ENCODE measurements at places on chromosomes 11 and 22. TPM values are rescaled to one million over a fixed set of nuclear protein-coding genes. Genes with fewer than 3 reads are reported as not detected.

Gene SERPING1
- total RNA-seq, result 47.7 TPM

Gene SLC5A12
- total RNA-seq, result 0.88 TPM

GRCh38 chr22:30430933-30431332 lies 5.4 kb downstream of the MTFP1 start:
- DNase-seq, result no peak

DNA sequence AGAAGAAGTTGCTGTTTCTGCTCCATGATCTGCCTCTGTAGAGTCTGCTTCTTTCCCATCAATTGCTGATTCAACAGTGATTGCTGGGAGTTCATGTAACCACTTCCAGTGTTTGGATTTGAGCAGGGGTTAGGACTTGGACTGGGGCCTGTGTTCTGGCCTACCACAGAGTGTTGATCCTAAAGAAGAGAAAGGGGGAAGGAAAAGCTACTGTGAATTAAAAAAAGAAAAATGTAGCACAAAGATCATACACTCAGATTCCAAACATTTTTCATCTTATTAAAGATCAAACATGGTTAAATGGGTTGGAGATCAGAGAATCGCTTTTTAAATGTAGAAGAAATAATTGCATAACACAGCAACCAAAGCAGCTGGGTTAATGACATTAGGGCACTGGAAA lies 67.6 kb upstream of the MTMR2 start:
- peak; percentile 32 for DNase-seq

Gene PCSK7
- total RNA-seq, result 44.5 TPM

Gene PLAAT2
- total RNA-seq, result not detected

- peak; percentile 98 for DNase-seq
Measured at GRCh38 chr22:39388261-39389011, 11.1 kb upstream of the TAB1 start.

Gene OR51I1
- total RNA-seq, result not detected

GRCh38 chr11:102793677-102794290 lies 4.2 kb downstream of the MMP1 start:
- DNase-seq, result no peak

- peak; percentile 47 for DNase-seq
Measured at GRCh38 chr11:2436521-2437031, 7.7 kb downstream of the TRPM5 start.

- DNase-seq, result no peak
Measured at GRCh38 chr11:15929371-15929901, 426.9 kb downstream of the SOX6 start.

DNA sequence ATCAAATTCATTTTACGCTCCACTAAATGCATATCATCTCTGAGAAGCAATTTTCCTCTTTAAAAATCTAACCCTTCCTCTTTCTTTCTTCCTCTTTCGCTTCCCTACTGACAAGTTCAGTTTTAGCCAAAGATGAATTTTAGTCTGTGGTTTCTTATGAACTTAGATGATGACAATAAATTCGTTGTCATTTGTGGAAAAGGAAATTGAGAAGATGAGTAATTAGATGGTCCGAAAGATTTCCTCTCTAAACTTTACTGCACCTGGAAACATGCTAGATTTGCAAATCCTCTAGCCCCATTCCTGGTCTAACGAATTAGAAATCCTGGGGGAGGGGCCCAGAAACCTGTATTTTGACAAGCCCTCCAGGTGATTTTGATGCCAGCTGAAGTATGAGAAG lies 855.4 kb upstream of the CHORDC1 start:
- DNase-seq, result no peak

DNA sequence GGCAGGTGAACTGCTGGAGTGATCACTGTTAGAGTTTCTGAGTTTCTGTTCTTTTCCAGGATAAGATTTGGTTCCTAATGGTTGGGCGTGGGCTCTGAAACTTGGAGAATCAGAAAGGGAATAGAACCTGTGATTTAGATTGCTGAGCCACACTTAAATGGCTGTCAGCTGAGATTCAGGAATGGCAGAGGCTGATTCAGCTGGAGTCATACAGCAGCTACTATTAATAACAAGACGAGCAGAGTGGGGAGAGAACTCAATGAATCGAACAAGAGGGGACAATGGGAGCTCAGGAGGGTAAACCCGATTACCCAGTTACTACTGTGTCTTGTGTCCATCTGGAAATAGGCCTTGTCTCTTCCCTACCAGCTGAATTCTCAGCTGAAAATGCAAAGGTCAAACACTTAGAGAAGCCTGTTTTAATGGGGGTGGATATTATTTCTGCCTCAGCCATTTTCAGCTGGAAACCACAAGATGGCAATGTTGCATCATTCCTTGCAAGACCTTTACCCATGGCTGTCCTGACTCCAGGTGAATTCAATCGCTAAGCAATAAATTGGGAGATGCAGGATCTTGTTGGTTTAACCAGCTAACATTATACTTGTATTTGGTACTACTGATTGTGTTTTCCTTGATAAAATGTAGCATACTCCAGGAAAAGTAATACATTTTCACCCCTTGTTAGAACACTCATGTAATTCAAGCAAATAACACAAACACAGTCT lies 104.5 kb upstream of the RAG2 start:
- DNase-seq, result peak; percentile 69

GRCh38 chr22:25651332-25652085 lies 87.0 kb downstream of the GRK3 start:
- no peak for DNase-seq

Gene APOA4
- total RNA-seq, result not detected

GRCh38 chr11:3245071-3245470 lies 12.9 kb upstream of the MRGPRE start:
- no peak for DNase-seq

- peak; percentile 87 for DNase-seq
Measured at GRCh38 chr11:69489031-69489745, 7.7 kb downstream of the LINC01488 start.

DNA sequence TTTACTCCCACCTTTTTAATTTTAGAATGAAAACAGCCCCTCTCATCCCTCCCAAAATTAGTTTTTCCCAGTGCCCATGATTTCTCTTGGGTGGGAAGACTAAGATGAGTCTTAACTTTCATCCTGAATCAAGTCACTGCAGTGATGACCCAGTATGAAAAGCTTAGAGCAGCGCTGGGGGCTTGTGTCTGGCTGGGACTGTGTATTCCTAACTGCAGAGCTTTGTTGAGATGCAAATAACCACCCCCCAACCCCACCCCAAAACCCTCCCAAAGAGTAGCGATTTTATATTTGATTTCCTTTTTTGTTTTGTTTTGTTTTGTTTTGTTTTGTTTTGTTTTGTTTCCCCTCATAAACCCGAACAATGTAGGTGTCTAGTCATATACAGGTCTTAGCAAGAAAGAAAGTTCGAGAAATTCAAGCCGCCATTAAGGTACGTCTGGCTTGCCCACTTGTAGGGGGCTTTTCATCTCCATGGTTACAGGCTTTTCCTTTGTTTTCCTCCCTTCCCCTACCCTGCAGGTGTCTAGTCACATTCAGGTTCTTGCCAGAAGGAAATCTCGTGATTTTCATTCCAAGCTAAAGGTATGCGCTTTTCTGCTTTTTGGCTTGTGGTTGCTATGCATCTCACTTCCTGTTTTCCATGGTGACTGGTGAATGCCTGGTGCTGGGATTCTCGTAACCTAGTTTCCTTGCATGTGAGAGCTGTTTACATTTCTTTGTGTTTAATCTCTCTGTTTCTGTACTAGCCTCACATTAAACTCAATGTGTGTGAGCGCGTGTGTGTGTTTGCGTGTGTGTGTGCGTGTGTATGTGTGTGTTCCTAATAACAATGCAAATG lies 144.6 kb upstream of the RASSF10 start:
- DNase-seq, result no peak

DNA sequence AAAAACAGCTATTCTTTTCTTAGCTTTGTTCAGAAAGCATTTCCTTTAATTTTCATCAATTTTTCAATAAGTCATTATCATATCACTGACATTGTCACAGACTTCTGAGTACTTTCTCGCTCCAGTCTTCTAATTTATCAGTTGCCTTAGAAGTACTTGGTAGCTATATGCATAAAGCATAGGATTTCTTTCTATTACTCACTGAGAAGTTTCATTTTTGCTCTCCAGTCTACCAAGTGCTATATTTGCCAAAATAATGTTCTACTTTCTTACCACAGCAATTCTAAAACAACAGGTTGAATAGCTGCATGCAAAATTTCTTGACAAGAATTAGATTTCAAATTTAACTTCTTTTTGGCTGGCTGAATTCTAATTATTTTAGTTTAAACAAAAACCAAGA lies 116.3 kb downstream of the STK33 start:
- DNase-seq, result no peak

Gene TIGD3
- total RNA-seq, result not detected

DNA sequence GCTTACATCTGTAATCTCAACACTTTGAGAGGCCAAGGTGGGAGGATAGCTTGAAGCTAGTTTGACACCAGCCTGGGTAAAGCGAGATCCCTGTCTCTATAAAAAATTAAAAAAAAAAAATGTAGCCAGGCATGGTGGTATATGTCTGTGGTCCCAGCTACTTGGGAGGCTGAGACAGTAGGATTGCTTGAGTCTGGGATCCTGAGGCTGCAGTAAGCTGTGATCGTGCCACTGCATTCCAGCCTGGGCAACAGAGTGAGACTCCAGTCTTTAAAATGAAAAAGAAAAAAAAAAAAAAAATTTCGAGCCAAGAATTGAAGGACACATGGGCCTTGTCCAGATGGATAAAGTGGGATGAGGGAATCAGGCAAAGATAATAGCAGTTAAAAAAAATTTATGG lies 62.5 kb downstream of the MTMR3 start:
- DNase-seq, result no peak

- no peak for DNase-seq
Measured at GRCh38 chr11:110886288-110886970, 174.2 kb upstream of the ARHGAP20 start.

- peak; percentile 98 for DNase-seq
Measured at GRCh38 chr22:38843201-38843656, 599 bp downstream of the NPTXR start.

DNA sequence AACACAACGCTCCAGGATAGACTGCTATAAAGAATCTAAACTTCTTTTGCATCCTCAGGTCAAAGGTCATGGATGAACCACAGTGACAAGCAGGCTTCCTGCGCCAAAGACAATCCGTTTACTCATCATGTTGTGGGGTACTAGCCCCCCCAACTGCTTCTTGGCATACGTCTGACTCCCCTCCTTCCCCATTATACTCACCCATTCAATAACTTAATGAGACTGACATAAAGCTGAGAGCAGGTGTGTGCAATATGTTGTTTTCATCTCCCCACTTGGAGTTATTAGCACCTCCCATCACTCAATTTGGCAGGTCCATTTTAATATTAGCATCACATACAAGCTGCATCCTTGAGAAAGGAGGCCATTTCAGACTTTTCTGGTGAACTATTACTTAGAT lies 157.1 kb downstream of the CADM1 start:
- no peak for DNase-seq

DNA sequence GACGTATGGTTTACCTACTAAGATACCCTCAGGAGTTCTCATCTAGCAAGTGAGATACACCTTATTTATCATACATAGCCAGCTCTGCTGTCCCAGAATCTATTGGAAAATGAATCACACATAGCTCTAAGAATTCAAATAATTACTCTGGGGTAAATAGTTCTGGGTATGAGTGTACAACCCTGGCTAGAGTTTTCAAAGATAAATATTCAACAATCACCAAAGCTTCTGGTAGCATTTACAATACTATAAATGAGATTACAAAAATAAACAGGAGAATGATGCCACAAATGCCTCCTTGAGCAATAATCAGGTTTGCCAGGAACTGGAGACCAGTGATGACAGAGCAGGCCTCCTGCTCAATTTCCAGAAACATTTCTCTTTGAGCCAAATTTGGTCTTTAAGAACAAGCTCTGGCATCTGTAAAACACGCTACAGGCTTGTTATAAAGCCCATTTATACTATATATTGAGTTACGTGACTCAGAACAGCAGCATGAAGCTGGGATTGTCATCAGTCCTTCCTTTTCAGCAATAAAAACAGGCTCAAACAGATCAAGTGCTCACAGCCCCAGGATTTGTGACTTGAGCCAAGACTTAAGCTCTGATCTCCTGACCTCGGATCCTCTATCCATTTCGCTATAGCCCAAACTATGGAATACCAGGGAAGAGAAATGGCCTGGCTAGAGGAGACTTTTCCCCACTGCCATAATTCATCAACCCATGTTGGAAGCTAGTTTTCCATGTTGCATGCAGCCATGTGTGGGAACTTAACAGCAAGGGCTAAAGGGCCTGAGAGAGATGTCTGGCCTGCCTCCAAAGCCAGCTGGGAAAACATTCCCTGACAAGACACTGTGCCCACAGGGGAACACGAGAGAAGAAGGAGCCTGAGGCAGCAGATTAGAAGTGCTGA lies 19.7 kb downstream of the RAB30 start:
- DNase-seq, result peak; percentile 88

DNA sequence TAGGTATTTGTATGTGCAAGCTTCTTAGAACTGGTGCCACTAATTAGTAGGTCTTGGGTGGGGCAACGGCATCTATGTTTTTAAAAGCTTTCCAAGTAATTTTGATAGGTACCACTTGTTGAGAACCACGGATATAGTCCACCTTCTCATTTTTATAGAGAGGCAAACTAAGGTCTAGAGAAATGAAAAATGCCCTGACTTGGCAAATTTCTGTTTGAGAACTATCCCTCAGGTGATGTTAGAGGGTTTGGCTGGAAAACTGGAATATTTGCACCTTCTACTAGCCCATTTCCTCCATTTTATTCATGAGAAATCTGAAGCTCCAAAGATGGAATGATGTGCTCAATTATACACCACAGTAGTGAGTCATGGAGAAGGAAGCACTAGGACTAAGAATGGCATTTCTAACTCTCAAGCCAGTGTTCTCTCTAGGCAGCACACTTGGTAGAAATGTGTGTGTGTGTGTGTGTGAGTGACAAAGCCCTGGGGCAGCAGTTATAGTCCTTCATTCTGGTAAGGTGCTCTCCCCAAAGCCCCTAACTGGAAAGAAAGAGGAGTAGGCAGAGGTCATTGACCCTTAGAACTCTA lies 1.8 kb upstream of the TMEM86A start:
- DNase-seq, result peak; percentile 94

DNA sequence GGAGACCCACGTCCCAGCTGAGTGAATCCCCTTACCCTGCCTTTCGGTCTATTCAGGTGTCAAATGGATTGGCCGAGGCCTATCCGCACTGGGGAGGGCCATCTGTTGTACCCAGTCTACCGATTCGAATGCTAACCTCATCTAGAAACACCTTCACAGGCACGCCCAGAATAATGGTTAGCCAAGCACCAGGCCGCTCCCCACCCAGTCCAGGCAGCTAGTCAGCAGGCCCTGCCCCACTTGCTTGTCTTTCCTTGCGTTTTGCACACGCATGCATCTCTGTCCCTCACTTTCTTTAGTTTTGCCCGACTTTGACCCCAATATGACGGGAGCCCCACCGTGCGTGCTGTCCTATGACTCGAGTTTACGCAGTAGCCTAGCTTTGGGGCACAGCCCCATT lies 31.7 kb downstream of the PARVB start:
- DNase-seq, result no peak

Measured in osteoblast (primary cell).